Spleen (tissue), 13 donors: ENCODE measurements at places on chromosomes 7 and 10. TPM values are rescaled to one million over a fixed set of nuclear protein-coding genes. Genes with fewer than 3 reads are reported as not detected.
A peak's percentile ranks its signal among the peaks of the same experiment; 100 is the strongest.

DNA sequence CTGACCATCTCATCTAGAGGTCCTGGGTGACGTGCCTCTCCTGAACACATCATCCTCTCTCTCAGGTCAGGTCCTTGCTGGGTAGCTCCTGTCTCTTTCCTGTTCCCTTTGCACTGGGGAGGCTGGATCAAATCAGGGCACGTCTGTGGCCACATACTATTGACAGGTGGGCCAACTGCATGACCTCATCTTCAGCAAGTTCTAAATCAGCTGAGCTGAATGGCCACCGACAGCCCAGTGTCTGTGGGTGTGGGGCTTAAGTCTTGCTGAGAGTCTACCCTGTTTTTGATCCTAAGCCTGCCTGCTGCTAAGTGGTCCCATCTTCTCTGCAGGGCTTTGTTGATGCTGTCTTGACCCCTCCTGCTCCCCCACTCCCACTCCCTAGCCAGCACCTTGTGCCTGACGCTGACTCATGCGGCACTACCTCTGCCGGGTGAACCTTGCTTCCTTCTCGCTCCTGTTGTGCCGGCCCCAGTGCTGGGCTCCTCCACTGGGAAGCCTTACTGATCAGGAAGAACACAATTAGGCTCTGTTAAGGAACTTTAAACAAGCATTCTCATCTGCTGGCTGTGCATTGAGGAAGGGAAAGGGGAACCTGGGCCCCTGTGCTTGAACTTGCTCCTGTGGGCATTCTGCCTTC, 440.4 kb downstream of the PLXNA4 start:
- H3K27me3 ChIP-seq = no peaks in the 10 kb centered on the region
- H3K4me3 ChIP-seq = no peak overlapping the region
- DNase-seq = peak; percentile 56
- no peak overlapping the region for H3K27ac ChIP-seq

DNA sequence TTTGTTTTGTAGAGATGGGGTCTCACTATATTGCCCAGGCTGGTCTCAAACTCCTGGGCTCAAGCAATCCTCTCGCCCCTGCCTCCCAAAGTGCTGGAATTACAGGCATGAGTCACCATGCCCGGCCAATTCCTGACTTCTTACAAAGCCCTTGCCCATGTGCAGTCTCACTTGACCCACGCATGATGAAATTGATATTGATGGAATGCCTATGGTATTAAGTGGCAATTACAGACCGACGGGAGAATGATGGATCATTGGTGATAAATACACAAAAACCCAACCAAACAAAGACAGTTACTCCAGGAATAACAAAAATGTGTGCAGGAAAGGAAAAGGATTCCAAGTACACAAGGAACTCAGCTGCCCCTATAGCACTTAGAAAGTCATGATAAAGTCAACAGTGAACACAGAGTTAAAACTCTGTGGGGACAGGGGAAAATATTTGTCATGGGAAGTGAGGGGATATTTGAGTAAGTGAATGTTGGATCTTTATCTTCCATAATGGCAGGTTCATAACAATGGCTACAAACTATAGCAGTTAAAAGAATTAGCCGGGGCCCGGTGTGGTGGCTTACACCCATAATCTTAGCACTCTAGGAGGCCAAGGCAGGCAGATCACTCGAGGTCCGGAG, 21.6 kb downstream of the HIP1 start:
- H3K4me1 ChIP-seq = peaks cover 14% of the 10 kb centered on the region
- H3K4me3 ChIP-seq = no peak overlapping the region
- no peak overlapping the region for H3K27ac ChIP-seq
- DNase-seq = peak; percentile 11
- no peaks in the 10 kb centered on the region for H3K36me3 ChIP-seq
- no peaks in the 10 kb centered on the region for H3K27me3 ChIP-seq

- H3K4me1 ChIP-seq = no peaks in the 10 kb centered on the region
- no peaks in the 10 kb centered on the region for H3K36me3 ChIP-seq
- no peaks in the 10 kb centered on the region for H3K27me3 ChIP-seq
- H3K4me3 ChIP-seq = peak overlapping the region; percentile 30
- no peak for DNase-seq
- H3K27ac ChIP-seq = no peak overlapping the region
Observed at GRCh38 chr7:134747326-134747725, 32.1 kb upstream of the CALD1 start.

DNA sequence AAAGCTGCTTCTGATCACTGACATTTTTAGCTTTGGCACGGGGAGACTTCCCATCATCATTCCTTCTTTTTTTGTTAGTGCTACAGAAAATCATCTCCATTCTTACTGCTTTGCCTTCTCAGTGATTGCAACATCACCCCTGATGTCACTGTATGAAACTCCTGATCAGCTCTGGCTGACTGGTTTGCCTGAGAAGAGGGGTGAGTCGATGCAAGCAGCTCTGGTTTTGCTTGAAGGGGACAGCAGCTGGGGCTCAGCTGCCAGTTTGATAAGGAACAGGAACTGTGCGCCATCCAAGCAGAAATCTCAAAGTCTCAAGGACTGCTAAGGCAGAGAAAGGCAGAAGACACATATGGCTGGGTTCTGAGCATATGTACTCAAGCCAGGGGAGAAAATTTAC, 808.5 kb upstream of the CELF2 start:
- no peak for DNase-seq
- H3K4me1 ChIP-seq = no peaks in the 10 kb centered on the region
- H3K27ac ChIP-seq = no peak overlapping the region
- no peaks in the 10 kb centered on the region for H3K27me3 ChIP-seq

- peak; percentile 76 for DNase-seq
- H3K36me3 ChIP-seq = no peaks in the 10 kb centered on the region
- no peak overlapping the region for H3K4me3 ChIP-seq
- no peaks in the 10 kb centered on the region for H3K4me1 ChIP-seq
- no peaks in the 10 kb centered on the region for H3K27me3 ChIP-seq
Observed at GRCh38 chr7:95527776-95528250, 42.1 kb downstream of the ASB4 start.

CEP55 gene
- 1.0 TPM for polyA plus RNA-seq

PDE6C gene
- not detected for polyA plus RNA-seq

- no peaks in the 10 kb centered on the region for H3K36me3 ChIP-seq
- H3K27me3 ChIP-seq = no peaks in the 10 kb centered on the region
- DNase-seq = no peak
- H3K27ac ChIP-seq = no peak overlapping the region
Observed at GRCh38 chr7:126790763-126791162, 462.0 kb downstream of the GRM8 start.

DNA sequence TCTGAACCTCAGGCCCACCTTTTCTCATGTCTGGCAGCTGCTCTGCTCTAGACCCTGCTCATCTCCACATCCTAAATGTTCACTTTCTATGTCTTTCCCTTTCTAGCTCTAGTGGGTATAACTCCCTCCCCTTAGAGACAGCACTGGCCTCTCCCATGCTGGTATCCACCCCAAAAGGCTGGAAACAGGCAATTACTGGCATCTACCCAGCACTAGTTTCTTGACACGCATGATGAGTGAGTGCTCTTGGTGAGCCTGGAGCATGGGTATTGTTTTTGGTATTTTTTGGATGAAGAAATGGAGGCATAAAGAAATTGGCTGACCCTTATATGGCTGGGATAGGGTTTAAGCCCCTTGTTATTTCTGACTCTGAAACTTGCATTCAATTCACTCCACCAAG, 156.0 kb downstream of the EGFR start:
- no peaks in the 10 kb centered on the region for H3K4me1 ChIP-seq
- no peak for DNase-seq
- H3K36me3 ChIP-seq = peaks cover 32% of the 10 kb centered on the region

SPDYE1 gene
- polyA plus RNA-seq = not detected

DNA sequence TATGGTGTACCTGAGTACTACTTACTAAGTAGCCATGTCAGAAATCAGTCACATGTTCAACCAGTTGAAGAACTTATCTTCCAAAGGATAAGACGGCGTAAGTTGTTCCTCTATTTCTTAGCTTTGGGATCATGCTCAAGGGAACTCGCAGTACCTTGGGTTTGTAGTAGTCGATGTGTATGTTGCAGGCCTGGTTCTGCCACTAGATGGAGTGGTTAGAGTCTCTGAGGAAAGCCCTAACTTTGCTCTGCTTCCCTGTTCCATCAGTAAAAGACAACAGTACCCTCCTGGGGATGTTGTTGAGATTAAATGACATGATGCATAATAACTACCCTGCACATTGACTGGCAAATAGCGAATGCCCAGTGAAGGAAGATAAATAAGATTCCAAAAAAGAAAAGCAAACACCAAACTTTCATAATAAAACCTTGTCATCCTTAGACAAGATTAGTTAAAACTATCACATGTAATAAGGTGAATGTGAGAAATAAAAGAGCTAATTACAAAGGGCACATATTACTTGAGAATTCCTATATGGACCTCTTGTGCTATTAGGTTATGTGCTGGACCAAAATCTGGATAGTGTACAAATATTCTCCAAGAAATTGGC, 165.9 kb downstream of the ABCA13 start:
- no peak overlapping the region for H3K27ac ChIP-seq
- no peaks in the 10 kb centered on the region for H3K36me3 ChIP-seq
- H3K27me3 ChIP-seq = no peaks in the 10 kb centered on the region
- no peak overlapping the region for H3K4me3 ChIP-seq
- no peaks in the 10 kb centered on the region for H3K4me1 ChIP-seq

ATOH7 gene
- 0.08 TPM for polyA plus RNA-seq

GRCh38 chr10:88411772-88412349, 171.3 kb downstream of the RNLS start:
- no peaks in the 10 kb centered on the region for H3K36me3 ChIP-seq
- no peaks in the 10 kb centered on the region for H3K27me3 ChIP-seq
- no peak overlapping the region for H3K27ac ChIP-seq
- no peak for DNase-seq
- H3K4me3 ChIP-seq = no peak overlapping the region

MYOZ1 gene
- polyA plus RNA-seq = 0.48 TPM

- no peaks in the 10 kb centered on the region for H3K27me3 ChIP-seq
- H3K4me3 ChIP-seq = no peak overlapping the region
- no peaks in the 10 kb centered on the region for H3K36me3 ChIP-seq
- no peaks in the 10 kb centered on the region for H3K4me1 ChIP-seq
- H3K27ac ChIP-seq = no peak overlapping the region
- peak; percentile 15 for DNase-seq
Observed at GRCh38 chr10:130353928-130354572, 217.9 kb downstream of the GLRX3 start.

- no peak within 1 kb of the TSS for H3K4me3 ChIP-seq
- H3K36me3 ChIP-seq = no peaks in the 10 kb centered on the region
- H3K27me3 ChIP-seq = no peaks in the 10 kb centered on the region
- no peaks in the 10 kb centered on the region for H3K4me1 ChIP-seq
- no peak for DNase-seq
Observed at GRCh38 chr10:113751181-113751732, at the start of gene PLEKHS1. TSS of gene PLEKHS1 (plus strand) at chr10:113751682. CDS start at chr10:113755278, 3,596 bp downstream.

DNA sequence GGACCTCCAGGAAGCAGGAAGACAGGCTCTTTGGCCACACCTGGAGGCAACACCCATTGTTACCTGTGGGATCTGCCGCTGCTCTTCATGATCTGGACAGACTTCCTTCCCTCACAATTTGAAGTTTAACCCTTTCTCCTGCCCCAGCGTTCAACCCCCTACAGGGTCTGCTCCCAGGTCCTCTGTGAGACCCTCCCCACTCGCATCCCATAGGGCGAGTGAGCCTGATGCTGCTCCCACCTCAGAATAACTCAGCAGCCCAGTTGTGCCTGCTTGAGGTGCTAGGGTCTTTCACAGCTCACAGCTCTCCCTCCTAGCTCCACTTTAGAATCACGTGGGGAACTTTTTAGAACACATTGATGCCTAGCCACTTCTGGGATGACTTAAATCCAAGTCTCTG, 61.8 kb upstream of the C10orf90 start:
- no peaks in the 10 kb centered on the region for H3K36me3 ChIP-seq
- no peaks in the 10 kb centered on the region for H3K4me1 ChIP-seq
- H3K27me3 ChIP-seq = no peaks in the 10 kb centered on the region
- no peak overlapping the region for H3K27ac ChIP-seq

GRCh38 chr10:98623176-98623575, 176.4 kb upstream of the HPS1 start:
- DNase-seq = no peak
- no peaks in the 10 kb centered on the region for H3K36me3 ChIP-seq
- no peaks in the 10 kb centered on the region for H3K4me1 ChIP-seq

GRCh38 chr10:4784667-4785333, 41.2 kb upstream of the AKR1E2 start:
- H3K36me3 ChIP-seq = no peaks in the 10 kb centered on the region
- H3K4me1 ChIP-seq = no peaks in the 10 kb centered on the region
- no peaks in the 10 kb centered on the region for H3K27me3 ChIP-seq
- H3K27ac ChIP-seq = no peak overlapping the region
- H3K4me3 ChIP-seq = no peak overlapping the region
- DNase-seq = no peak

PCGF5 gene
- 28.8 TPM for polyA plus RNA-seq

OR2A14 gene
- not detected for polyA plus RNA-seq
